Activated CD4-positive, alpha-beta T cell treated with anti-CD3 and anti-CD28 coated beads for 4 hours (primary cell): ENCODE measurements at places on chromosomes 3 and 15.

GRCh38 chr3:98730338-98730737 lies 32.8 kb upstream of the ST3GAL6 start:
- no peak for DNase-seq

GRCh38 chr3:56087451-56088053 lies 380.7 kb downstream of the ERC2 start:
- DNase-seq, result no peak

GRCh38 chr3:125644036-125645005 lies 49.0 kb upstream of the OSBPL11 start:
- no peak for DNase-seq

DNA sequence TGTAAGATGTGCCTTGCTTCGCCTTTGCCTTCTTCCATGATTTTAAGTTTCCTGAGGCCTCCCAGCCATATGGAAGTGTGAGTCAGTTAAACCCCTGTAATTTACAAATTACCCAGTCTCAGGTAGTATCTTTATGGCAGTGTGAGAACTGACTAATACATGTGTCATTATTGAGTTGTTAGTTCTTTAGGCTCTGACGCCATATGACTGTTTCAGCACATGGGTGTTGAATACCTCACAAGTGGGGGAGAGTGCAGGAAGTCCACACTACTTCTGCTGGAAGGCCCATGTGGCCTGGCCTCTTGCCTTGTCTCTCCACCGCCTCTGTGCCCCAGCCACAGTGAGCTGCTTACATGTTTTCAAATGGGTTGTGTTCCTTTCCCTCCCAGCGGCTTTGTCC lies 28.5 kb downstream of the MFSD1 start:
- no peak for DNase-seq

- no peak for DNase-seq
Observed at GRCh38 chr3:127220497-127220896, 27.6 kb downstream of the PRR23E start.

DNA sequence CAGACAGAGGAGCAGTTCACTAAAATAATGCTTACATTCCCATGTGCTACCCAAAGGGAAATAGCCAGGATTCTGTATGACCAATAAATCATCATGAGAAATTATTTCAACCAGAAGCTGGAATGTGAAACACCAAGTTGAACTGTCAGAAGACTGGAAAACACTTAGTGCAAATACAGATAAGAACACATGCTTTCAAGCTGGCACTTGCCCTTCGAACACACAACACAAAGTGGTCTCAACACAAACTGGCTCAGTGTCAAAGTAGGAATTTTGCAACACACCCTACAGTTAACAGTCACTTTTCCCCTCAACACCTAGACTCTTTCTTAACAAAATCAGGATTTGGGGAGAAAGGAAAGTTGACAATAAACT lies 1.3 kb downstream of the FSD2 start:
- DNase-seq, result no peak

DNA sequence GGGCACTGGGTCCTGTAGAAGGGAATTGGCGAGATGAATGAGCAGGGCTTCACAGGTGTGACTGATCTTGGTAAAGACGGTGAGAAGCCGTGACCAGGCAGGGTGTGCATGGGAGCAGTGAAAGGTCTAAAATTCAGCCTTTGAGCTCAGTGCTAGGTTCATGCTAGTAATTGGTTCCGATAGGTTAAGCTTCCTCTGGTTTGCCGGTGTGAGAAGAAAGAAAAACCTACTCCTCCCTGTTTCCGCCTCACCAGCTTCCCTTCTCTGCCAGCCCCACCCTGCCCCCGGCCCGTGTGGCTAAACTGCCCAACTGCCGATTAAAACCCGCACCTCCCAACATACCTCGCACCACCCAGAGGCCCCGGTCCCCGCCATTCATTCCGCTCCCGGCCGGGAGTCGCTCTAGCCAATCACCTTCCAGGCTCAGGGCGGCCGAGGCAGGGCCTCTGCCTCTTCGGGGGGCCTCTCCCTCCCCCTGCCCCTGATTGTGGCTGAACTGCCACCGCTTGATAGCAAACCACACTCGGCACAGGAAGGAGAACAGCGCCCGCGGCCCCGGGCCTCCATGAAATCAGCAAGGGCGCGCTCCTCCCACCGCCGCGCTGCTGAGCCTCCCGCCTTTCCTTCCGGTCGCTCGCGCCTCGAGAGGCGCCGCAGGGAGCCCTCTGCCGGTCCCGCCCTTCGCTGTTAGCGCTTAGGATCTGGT lies 7.3 kb upstream of the NRROS start:
- DNase-seq, result peak; percentile 75

- DNase-seq, result no peak
Observed at GRCh38 chr3:53140847-53141845, 10.9 kb upstream of the RFT1 start.

DNA sequence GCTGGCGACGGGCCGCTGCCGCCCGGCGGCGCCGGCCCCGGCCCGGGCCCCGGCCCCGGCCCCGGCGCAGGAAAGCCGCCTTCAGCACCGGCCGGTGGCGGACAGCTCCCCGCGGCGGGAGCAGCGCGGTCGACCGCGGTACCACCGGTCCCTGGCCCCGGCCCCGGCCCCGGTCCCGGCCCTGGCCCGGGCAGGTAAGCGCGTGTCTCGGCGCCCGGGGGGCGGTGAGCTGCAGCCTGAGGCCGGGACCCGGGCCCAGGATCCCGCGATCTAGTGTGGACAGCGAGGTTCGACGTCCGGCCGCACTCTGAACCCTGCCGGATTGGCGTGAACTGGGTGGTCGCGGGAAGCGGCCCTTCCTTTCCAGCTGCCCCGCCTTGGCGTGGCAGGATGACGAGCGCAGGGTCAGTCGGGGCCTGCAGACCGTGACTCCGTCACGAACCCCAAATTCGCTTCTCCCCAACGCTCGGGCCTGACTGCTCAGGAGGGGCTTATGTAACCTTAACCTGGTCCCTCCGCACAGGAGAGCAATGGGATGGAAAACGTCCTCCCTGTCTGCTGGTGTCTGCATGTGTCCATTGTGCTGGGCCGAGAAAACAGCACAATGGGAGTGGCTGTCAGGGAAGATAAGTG lies 472 bp downstream of the BSN start:
- peak; percentile 45 for DNase-seq

DNA sequence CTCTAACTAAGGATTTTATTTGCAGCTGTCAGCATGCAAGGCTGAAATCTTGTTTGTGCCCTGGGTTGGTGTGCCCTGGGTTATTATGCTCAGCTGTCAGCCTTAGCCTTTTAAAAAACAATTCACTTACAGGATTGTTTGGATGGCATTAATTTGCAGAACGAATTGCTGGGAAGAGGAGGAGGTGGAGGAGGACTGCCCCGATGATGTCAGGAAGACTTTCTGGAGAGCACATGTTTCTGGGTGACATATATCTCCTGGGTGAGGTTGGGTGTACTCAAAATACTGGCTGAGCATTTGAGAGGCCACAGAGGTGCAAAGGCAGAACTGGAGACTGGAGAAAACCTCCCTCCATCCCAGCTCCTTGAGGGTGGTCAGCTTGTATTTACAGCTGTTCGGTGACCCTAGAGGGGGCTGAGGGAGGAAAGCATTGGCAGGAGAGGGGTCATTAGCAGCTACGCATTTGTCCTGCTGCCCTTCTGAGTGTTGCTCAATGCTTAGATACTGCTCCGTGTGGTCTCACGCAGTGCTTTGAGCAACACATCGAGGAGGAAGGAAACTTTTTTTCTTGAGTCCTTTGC lies 59.8 kb upstream of the PSMD6 start:
- no peak for DNase-seq

- no peak for DNase-seq
Observed at GRCh38 chr15:88909956-88910831, 3.0 kb downstream of the MFGE8 start.

DNA sequence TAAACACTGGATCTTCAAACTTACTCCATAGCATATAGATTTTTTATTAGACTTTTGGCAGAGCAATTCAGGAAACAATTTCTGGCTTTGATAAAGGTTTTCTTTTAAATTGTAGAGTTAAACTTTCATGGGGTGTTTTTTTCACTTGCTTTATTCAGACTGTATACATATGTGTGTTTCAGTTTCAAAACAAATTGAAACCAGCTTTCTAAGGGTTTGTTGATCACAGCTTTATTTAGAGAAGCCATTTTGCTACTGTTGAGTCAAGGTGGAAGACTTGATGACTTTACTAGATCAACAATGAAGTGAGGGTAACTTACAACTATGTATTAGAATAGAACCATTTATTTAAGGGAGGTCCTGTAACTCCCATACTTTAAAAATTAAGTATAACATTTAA lies 6.2 kb downstream of the UBE2E1 start:
- DNase-seq, result no peak

DNA sequence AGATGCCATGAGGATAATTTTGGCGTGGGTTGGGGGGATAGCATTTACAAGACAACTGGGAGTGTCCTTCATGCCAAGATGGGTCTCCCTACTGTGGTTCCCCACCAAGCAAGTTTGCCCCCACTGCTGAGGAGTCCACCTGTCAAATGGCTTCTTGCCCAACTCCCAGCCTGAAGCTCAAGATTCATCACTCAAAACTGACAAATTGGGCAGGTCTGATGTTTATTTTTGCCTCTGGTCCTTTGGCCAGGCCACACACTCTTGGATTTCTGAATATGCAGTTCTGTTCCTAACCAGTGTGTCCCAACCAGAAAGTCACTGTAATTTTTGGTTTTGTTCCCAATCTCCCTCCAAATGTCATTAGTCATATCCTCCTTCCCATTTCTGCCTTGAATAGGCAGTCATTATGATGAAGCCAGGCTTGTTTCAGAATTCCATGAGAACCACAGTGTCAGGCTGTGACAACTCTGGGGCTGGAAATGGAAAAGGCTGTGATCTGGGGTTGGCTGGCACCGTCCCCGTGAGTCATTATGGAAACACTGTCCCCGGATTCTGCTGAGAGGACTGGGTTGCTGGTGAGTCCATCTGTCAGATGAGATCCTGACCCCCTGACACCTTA lies 29.3 kb upstream of the MEF2A start:
- DNase-seq, result no peak

DNA sequence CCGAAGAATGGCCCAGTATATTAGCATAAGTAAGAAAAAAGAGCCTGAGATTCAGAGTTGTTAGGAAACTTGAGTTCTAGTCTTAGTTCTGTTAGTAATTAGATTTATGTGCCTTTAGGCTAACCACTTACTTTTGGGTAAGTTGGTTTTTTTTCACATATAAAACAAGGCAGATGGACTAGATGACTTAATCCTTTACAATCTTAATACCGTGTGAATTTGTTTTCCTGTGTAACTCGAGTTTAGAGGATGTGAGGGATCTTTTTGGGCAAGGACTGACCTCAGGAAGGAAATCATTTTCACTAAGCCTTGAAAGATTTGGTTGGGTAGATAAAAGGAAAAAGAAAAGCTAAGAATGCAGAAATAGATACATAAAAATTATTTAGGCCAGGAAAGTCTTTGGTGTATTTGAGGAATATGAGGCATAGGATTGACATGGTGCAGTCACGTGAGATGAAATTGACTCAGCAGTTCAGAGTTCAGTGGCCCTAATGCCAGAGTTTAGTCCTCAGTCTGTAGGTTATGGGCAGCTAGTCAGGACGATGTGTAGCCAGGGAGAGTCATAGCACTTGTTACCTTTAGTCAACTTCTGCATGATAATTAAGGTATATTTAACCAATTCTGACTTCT lies 34.6 kb downstream of the PAK2 start:
- DNase-seq, result no peak

GRCh38 chr15:77342807-77343206 lies 77.1 kb downstream of the PEAK1 start:
- DNase-seq, result no peak

DNA sequence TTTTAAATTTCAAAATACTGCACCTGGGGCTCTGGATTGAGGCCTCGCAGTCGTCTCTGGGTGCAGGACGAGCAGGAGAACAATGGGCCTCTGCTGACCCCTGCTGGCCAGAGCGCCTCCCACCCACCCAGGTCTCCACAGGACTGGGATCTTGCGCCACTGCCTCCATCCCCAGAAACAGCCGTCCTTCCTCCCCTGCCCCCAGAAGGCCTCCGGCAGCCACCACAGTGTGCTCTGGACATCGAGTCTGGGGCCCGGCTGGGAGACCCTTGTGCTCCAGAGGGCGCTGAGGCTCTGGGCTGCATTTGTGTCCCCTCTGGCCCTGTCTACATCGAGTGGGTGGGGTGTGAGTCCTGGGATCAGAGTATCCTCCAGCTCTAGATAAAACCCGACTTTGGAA lies 6.7 kb upstream of the ACSBG1 start:
- peak; percentile 74 for DNase-seq

GRCh38 chr3:131470377-131470776 lies 32.4 kb downstream of the MRPL3 start:
- no peak for DNase-seq

DNA sequence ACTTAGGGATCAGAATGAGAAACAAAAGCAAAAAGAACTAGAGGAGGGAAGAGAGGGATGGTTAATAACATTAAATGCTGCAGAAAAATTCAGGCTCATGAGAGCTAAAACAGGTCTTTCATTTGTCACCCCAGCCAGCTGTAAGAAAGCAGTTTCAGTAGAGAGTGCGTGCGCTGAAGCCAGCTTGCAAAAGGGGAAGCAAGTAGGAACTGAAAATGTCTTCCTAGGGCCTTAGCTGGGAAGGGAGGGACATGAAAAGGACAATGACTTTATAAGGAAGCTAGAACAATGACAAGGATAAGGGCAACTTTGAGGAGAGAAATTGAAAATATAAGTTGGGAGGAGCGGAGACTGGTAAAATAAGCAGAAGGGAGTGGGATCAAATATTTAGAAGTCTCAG lies 3.1 kb downstream of the CIAO2A start:
- DNase-seq, result no peak

- no peak for DNase-seq
Observed at GRCh38 chr15:75348034-75348561, 1.3 kb downstream of the NEIL1 start.

DNA sequence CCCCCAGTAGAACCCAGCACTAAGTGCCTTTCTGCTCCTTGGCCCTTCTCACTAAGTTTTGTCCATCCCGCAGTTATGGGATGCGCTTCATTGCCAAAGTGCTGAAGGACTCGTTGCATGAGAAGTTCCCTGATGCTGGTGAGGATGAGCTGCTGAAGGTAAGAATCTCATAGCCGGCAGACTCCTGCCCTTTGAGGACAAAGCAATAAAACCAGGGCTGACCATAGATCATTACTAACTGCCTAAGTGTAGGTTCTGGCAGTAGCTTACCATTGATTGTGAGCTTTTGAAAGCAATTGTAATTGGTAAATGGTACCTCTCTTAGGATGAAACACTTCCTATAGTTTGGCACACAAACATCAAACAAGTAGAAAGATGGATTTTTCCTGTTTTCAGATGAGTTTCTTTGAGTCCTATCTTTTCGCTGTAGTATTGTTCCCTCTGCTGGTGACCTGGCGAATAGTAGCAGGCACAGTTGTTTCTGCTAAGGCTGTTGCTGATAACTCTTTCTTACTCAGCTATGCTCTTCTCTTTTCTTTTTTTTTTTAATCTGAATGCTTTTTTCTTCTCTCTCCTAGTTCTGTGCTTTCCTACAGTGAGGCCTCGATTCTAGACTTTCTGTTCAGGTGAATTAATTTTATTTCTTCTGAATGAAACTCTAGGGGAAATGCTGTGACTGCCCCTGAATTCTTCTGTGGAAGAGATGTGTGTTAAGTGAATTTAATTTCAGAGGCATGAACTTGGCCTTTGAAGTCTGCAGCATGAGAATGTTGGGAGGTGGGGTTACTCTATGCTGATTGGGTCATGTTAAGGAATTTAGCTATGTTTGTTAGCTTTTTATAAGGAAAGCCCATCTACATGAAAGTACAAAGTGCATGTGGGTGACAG lies 47.4 kb upstream of the CRTC3 start:
- peak; percentile 50 for DNase-seq

- DNase-seq, result no peak
Observed at GRCh38 chr3:78941587-78941986, 826.2 kb downstream of the ROBO1 start.
